ENCODE measurements at places on chromosomes 1 and 21.

GRCh38 chr1:12276225-12276624 lies 46.4 kb downstream of the VPS13D start:
- DNase-seq: no peak

- DNase-seq: no peak
Observed at GRCh38 chr1:158901623-158902022, 29.7 kb upstream of the PYHIN1 start.

- DNase-seq: no peak
Observed at GRCh38 chr1:98404866-98405265, 256.7 kb upstream of the SNX7 start.

DNA sequence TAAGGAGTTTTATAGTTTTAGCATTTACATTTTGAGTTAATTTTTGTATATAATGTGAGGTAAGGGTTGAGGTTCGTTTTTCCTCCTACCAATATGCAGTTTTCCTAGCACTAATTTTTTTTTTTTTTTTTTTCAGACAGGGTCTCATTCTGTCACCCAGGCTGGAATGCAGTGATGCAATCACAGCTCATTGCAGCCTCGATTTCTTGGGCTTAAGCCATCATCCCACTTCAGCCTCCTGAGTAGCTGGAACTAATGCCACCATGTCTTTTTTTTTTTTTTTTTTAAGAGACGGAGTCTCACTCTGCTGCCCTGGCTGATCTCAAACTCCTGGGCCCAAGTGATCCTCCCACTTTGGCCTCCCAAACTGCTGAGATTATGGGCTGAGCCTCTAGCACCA lies 2.5 kb upstream of the UBASH3A start:
- DNase-seq: no peak

DNA sequence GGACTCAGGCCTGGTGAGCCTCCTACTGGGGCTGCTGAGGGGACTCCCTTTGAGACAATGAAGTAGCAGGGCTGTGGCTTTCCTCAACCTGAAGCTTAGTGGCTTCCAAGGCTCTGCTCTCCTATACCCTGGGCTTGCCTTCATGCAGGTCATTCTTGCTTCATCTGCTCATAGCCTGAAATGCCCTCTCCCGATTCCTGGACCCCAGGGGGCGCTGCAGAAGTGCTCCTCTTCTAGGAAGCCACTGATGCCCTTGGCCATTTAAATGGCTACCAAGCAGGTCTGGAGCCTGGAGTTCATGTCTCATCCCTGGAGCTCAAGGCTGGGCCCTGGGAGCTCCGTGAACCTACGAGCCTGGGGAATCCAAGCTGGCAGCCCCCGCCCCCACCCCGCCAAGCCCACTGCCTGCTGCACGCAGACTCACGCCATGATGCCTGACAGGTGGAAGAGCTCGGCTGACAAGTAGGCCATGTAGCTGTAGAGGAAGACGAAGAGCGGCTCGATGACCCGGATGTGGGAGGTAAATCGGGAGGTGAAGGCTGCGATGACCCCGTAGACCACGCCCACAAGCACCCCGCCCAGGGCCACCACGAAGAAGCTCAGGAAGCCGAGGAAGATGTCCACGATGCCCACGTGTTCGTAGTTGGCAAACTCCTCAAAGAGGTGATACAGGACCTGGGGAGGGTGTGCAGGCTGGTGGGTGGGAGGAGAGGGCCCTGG lies 45.7 kb downstream of the SLC9A1 start:
- DNase-seq: no peak

DNA sequence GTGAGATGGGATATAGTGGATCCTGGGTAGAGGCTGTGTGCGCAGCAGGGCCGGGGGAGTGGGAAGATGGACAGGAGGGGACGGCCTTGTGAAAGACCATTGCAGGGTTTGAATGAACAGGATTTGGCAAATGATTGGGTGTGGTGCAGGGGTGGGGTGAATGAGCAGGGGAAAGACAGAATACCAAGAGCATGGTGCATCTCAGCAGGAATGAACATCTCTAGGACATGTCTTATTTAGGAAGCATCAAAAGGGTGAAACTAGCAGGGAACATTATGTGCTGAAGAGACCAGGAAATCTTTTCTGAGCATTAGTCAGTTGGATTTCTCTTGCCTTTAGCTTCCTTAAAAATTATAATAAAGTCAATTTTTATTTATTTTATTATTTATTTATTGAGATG lies 60.6 kb upstream of the SLC2A1 start:
- DNase-seq: no peak

- no peak for DNase-seq
Observed at GRCh38 chr1:74344387-74344786, 109.2 kb downstream of the TNNI3K start.

DNA sequence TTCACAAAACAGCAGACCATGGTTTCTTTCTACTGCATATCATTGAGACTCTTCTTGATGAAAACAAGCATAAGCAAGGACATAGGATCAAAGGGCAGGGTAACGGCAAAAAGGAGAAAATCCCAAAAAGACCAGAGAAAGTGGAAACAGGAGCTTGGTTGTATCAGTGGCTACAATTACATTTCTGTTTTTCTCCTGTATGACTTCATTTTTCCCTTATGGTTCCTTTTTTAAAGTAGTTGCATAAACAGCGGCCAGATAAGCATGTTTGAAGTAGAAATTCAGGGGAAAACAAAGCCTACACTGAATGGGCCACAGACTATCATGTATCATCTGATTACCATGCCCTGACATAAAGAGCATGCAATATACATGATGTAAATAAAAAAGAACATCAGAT lies 4.6 kb downstream of the EGLN1 start:
- DNase-seq: no peak

- no peak for DNase-seq
Observed at GRCh38 chr1:9805006-9805508, 18.7 kb downstream of the CLSTN1 start.

DNA sequence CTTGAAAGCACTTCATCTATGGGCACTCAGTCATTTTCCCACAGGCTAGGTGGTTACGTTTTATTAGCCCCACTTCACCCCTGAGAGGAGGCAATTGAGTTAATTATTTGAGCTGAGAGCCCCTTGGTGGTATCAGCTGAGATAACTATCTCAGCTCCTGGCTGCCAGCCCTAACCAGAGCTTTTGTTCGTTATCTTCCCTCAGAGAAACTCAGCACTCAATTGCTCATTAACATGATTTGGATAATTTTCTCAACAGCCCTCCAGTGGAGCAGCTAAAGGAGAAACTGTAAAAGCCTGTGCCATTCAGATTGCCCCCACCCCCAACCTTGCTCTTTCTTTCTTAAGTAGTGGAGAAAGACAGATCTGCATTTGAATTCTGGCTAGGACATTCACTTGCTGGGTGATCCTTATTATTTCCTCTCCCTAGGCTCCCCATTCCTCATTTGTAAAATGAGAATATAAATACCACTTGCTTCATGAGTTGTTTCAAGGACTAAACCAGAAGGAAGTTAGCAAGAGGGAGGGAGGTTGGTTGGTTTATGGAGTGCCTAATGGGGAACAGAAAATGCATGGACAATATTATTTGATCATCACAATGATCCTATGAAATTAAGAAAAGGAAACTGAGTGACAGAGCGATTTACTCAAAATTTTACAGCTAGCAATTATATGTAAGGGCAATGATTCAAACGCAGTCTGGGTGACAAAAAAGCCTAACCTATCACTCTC lies 218.7 kb upstream of the FGGY start:
- DNase-seq: no peak

GRCh38 chr1:30405081-30405480 lies 318.3 kb downstream of the MATN1 start:
- DNase-seq: no peak

DNA sequence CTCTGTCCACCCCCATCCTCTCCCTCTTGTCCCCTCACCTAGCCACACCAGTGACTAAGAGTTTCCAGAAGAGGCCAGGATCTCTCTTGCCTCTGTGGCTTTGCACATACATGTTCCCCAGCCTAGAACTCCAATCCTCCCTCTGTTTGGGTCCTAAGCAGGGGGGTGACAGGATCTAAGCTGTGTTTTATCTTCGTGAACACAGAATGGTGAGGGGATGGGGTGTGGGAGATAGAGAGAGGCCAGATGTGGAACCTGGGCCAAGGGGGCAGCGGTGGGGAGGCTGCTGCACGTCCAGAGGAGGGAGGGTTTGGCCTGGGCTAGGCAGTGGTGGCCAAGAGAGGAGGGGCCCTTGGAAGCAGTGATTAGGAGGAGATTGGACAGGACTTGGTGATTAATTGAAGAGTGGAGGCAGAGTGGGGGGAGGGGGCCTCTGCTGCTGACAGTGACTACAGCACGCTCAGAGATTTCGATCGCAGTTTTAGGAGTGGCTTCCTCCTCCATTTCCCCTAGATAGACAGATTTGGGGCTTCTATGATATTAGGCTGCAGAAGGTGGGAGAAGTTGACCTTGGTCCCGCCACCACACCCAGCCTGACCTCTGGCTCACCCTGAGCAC lies 17.1 kb upstream of the ADGRB2 start:
- DNase-seq: no peak

- DNase-seq: no peak
Observed at GRCh38 chr21:33305938-33306337, 18.8 kb upstream of the IFNAR1 start.

- peak; percentile 68 for DNase-seq
Observed at GRCh38 chr1:187566354-187566753, 737.6 kb downstream of the PLA2G4A start.

DNA sequence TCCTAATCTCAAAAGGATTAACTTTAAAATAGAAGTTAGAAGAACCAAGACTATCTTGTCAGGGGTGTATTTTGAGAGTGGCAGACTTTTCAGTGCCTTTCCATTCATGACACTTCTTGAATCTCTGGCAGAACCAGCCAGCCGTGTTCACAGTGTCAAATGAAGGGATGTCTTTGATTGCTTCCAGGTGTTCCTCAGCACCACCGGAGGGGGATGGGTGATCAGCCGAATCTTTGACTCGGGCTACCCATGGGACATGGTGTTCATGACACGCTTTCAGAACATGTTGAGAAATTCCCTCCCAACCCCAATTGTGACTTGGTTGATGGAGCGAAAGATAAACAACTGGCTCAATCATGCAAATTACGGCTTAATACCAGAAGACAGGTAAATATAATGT lies 32.3 kb downstream of the FMO1 start:
- no peak for DNase-seq

DNA sequence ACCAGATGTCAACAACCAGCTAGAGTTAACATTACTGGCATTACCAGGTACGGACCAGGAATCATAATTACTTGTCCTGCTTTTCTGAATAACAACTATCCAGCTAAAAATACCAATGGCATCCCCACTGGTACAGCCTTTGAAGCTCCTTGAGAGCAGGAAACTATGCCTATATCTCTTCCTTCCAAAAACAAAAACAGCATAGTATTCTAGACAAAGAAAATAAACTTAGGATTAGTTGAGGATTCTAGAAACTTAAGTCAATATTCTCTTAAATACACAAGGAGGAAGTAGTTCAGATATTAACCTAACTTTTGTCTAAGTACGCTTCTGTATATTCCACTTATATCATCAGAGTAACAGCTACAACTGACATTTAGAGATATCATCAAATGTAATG lies 3.0 kb downstream of the FUBP1 start:
- no peak for DNase-seq

GRCh38 chr21:26637201-26637745 lies 64.2 kb upstream of the CYYR1 start:
- DNase-seq: no peak

- no peak for DNase-seq
Observed at GRCh38 chr1:199995096-199995685, 32.3 kb upstream of the NR5A2 start.

- no peak for DNase-seq
Observed at GRCh38 chr1:53582211-53583020, 123.2 kb downstream of the DMRTB1 start.

DNA sequence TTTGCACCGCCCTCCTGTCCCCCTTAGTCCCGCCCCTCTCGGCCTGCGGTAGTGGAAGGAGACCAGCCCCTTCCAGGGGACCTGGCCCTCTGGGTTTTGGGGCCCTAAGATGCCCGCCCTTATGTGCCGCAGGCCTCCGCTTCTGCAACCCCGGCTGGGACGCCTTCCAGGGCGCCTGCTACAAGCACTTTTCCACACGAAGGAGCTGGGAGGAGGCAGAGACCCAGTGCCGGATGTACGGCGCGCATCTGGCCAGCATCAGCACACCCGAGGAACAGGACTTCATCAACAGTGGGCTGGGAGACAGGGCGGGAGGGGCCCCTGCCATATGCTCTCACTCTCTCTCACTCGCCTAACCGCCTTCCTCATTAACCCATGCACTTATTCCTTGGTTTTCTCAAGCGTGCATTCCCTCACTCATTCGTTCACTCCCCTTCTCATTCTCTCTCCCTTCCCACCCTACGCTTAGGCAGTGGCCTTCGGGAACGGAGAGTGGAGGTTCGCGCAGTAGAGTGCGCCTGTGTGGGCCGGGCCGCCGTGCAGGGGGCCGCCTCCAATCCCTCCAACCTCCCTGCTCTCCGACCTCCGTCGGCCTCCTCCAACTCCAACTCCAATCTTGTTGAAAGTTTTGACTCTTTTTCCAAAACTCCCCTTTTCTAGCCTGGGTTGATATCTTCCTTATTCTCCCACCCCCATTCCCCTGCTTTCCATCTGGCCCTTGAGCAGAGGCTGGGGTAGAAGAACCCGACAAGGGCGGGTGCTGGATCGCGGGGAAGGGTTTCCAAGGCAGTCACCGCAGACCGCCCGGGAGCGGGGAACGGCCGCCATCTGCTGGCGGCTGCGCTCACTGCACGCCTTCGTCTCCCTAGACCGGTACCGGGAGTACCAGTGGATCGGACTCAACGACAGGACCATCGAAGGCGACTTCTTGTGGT lies 15.2 kb downstream of the BCAN start:
- DNase-seq: peak; percentile 54

- DNase-seq: no peak
Observed at GRCh38 chr1:33460947-33461629, 11.4 kb upstream of the ZSCAN20 start.

GRCh38 chr1:22611530-22611947 lies 24.9 kb upstream of the C1QA start:
- peak; percentile 11 for DNase-seq

GRCh38 chr1:159076438-159077119 lies at the start of gene AIM2:
TSS of gene AIM2 (minus strand) at chr1:159076766. CDS start at chr1:159073499, 3,267 bp downstream.
- DNase-seq: no peak

- no peak for DNase-seq
Observed at GRCh38 chr1:200897259-200897658, 2.6 kb downstream of the INAVA start.

DNA sequence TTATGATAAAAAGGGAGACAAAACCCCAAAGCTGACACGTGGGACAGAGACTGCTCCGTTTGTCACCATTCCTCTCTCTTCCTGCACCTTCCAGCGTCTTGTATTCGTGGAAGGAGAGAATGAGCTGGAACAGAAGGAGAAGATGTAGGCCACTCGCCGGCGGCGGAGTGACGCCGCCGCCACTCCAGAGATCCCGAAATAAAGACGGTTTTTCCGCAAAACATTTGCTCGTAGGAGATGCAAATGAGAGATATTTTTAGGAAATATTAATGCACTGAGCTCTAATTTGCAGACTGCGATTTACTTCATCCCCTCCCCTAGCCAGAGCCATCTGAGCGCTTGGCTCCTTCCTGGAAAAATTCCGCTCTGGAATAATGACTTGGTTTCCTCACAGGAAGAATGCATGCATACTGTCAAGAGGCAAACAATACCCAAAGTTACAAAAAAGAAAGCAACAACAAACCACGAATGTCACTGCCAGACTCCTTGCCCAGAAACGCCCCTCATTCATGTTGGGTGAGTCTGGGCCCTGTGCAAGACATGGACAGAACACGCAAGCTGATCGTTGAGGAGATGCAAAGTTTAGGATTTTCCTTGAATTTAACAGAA lies 18.0 kb upstream of the ADARB1 start:
- DNase-seq: no peak

Measured in HCEC 1CT (cell line).